ENCODE measurements at places on chromosomes 6 and 20.

GRCh38 chr6:8170245-8170644 is 67.9 kb upstream of the EEF1E1 start:
- DNase-seq = no peak

DNA sequence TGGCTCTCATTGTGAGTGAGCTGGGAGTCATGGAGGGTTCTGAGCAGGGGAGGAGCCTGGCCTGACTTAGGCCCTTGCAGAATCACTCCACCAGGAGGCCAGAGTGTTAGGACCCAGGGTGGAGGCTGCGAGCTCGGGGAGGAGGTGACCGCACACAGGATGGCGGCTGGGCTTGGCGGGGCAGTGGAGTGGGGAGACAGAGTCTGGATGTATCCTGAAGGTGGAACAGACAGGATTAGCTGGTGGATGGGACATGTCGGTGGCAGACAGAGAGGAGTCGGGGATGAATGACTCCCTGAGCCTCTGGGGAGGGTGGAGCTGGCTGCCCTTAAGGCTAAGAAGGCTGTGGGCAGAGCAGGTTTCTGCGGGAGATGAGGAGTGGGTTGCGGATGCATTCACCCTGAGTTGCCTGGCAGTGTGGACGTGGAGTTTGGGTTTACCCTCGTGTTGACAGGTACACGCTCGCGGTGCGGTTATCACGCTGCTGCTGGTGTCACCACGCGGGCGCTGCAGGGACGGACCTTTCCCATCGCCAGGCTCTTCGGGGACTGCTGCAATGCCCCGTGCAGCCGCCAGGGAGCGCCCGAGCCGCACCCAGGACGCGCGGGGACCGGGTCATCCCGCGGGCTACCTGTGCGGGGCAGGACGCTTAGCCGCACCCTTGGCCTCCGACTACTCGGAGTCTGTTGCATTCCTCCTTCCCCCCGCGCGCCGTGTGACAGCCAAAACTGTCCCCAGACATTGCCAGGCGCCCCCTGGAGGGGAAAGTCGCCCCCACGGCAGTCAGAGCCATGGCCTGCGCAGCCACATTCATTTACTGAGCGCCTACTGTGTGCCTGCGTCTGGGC is 43.0 kb upstream of the PTGIS start:
- peak; percentile 91 for DNase-seq

GRCh38 chr6:27297484-27297856 is 14.6 kb downstream of the POM121L2 start:
- no peak for DNase-seq

DNA sequence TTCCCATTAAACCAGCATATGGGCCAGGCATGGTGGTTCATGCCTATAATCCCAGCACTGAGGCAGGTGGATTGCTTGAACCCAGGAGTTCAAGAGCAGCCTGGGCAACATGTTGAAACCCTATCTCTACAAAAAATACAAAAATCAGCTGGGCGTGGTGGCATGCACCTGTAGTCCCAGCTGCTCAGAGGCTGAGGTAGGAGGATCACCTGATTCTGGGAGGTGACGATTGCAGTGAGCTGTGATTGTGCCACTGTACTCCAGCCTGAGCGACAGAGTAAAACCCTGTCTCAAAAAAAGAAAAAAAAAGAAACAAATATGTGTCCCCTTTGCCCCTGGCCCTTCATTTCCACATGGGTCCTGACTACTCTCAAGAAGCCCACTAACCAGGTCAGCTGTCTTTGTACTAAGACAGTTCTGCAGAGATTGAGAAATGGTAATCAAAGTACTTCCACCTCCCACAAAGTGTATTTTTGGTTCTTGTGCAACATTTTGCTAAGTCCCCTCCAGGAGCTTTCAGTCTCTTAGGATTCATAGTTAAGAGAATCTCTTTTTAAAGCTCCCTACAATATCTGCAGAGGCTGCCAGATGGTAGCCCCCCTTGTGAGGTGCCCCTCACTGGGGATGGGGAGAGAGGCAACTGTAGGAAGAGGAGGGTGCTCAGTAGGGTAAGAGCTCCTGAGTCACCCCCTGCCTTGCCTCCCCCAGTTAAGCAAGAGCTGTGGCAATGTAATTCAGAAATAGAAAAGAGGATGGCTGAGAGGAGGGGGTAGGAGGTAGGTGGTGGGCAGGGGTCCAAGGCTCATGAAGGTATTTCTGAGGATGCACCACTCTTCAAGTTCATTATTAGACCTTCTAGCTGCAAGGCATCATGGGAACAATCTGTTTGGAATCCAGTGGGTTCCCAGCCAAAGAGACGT is 16.5 kb upstream of the WFDC2 start:
- DNase-seq = no peak

GRCh38 chr6:44624226-44624625 is 236.7 kb downstream of the CDC5L start:
- no peak for DNase-seq

- DNase-seq = no peak
These were observed 162.0 kb downstream of the BTBD9 start for GRCh38 chr6:38477680-38478260.

DNA sequence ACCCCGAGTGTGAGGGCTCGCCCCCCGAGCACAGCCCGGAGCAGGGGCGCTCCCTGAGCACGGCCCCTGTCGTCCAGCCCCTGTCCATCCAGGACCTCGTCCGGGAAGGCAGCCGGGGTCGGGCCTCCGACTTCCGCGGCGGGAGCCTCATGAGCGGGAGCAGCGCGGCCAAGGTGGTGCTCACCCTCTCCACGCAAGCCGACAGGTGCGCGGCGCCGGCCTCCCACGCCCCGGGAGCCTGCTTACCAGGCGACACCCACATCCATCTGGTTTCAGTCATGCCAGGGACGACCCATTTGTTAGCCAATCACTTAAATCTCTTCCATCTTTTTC is 73.5 kb upstream of the PBOV1 start:
- no peak for DNase-seq

DNA sequence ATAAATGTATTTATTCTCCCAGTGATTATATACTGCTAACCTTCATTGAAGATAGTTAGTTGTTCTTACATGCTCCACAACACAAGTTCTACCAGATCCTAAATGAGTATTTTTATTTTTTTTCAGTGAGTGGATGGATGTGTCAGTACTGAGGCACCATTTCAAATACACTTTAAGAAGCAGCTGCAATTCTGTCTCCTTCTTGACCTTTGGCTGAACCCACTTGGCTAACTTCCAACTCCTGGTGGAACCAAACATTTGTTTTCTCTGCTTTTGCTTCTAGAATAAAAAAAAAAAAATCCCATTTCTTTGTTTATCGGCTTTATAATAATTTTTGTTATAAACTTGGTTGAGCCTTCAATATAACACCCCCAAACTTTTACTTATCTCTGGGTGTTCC is 458.3 kb upstream of the MAP3K7 start:
- no peak for DNase-seq

DNA sequence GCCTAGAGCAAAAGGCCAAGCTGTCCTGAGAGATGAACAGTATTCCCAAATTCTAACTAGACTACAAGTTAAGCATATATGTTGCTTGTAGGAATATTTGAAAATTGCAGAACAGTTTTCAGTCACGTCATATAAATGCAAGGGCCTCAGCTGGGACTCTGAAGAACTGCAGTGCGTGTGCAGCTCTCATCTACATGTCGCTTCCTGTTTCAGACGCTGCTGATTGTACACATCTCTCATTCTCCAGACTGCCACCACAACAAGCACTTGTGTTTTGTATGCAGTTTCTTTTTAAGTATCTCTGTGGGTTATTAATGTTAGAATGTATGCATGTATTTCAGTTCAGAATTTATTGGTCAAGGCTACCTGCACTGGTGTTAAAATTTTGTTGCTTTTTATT is 119.7 kb downstream of the MAP3K4 start:
- DNase-seq = no peak

DNA sequence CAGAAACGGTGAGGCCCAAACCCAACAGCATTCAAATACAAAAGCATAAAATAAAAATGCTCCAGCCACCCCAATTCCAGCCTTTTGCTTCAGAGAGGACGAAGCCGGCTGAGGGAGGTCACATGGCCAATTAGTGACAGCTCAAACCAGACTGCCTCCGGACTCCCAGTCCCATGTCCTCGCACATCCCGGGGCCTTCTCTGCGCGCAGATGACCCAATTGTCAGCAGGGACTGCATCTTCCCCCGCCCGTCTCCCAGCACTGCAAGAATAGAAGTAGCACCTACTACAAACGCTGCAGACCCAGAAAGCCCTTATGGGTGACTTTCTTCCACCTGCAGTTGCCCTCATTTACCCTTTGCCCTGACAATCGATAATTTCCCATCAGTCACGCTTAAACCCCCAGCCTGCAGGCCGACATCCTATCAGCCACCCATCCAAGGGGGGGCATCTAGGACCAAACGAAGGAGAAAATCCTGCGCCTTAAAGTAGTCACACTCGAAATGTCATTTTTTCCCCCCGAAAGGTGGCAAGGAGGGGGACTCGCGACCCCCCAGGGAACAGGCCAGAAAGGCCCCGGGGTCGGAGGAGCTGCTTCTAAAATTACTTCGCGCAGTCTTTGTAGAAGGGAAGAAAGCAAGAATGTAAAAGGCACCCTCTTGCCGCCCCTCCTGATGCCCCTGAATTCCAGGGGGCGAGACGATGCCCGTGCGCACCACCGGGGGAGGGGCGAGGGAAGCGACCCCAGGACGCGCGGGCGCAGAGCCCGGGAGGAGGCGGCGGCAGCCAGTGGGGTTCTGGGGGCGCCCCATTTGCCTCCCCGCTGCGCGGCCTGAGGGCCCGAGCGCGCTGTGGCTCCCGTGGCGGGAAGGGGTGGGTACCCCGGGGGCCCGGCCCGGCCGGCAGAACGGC is 792 bp downstream of the SLC23A2 start:
- DNase-seq = peak; percentile 15

DNA sequence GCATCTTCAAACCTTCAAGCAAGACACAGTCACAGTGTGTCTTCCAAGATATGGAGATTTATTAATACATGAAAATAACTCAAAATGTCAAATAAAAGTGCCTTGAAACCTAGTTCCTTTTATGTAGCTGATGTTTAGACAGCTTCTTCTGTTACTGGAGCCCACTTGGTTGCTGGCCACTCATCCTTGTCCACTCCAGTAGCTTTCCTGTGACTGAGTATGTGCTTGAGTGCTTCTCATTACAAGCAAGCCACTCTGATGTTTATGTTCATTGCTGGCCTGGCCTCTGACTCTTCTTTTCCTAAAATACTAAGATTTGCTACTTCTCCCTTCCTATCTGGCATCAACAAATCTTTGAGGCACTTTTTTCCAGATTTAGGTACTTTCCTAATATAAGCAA is 545.2 kb upstream of the MAN1A1 start:
- DNase-seq = no peak

GRCh38 chr6:34536251-34536958 is 19.7 kb downstream of the SPDEF start:
- DNase-seq = no peak

GRCh38 chr20:11389186-11389585 is 528.5 kb upstream of the BTBD3 start:
- no peak for DNase-seq

- DNase-seq = no peak
These were observed 82.6 kb downstream of the DOK5 start for GRCh38 chr20:54557806-54558590.

GRCh38 chr6:134502614-134503549 is 185.0 kb upstream of the SGK1 start:
- no peak for DNase-seq

DNA sequence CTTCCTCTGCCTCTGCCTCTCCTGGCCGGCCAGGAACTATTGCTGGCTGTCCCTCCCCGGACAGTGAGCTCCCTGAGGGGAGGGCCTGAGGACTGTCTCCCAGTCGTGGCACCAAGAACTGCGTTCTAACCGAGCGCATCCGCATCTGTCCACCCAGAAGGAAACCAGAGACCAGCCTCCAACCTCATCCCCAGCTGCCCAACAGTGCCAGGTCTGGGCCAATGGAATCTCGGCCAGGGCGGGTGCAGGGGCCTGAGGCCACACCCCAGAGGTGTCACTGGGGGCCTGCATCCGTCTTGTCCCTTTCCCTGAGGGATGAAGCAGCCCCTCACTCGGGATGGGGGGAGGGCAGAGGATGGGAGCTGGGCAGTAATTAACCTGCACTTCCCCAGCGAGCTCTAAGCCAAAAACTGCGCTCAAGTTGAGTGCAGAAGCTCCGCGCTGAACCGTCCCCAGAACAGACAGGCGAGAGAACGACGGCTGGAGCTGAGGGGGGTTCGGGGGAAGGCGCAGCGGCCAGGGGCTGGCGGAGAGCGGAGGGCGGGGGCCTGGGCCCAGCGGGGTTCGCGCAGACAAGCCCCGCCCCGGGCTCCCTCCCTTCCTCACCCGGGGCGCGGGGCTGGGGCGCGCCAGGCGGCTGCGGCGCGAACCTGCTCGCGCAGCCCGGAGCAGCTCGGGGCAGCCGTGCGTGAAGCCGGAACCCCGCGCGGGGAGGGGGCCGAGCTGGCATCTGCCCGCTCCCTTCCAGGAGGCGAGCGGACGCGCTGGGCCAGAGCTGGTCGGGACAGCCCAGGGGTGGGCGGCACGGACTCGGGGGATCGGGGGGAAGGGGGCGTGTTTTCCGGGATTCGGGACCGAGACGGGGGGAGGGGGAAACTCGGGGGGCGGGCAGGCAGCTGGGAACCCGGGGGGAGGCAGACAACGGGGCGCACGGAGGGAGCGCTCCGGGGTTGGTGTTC is 1.4 kb downstream of the TFEB start:
- DNase-seq = peak; percentile 69

- DNase-seq = peak; percentile 58
These were observed 50.7 kb downstream of the PPP1R3G start for GRCh38 chr6:5135788-5136376.

DNA sequence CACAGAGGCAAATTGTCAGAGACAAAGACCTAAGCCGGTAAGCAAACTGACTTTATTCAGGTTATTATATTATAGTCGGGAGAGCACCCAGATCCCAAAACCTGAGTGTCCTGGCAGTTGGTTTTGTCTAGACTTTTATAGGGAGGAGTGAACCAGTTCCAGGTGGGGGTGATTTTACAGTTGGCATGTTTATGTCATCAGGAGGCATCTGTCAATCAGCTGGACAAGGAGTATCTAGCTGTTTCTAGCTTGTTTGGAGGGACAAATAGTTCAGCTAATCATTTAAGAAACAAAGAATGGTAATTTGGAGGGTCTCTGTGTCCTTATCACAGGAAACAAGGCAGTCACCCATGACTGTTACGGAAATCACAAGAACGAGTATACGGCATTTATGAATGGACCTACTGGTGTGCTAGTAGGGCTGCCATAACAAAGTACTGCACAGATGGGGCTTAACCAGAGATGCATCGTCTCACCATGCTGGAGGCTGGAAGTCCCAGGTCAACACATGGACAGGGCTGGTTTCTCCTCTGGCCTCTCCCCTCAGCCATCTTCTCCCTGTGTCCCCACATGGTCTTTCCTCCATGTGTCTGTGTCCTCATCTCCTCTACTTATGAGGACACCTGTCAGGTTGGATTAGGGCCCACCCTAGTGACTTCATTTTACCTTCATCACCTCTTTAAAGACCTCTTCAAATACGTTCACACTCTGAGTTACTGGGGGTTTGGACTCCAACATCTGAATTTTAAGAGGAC is 122.7 kb downstream of the LY86 start:
- DNase-seq = no peak

DNA sequence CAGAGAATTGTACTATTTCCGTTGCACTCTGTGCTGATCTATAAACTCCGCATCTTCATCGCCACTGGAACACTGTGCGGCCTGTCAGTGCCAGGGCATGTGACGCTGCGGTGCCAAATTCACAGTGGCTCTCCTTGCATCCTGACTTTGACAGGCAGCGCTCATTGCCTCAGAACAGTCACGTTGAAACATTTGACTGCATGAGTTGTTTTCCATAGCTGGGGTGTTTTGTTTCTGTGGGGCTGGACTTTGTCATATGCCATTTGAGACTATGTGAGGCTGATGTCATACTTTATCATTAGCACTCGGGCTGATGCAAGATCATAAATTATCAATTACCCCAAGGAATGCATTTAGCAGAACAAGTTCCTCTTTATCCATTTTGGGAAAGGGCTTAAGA is 32.7 kb downstream of the CFAP61 start:
- no peak for DNase-seq

- DNase-seq = no peak
These were observed 5.6 kb downstream of the IL22RA2 start for GRCh38 chr6:137167702-137168377.
